AG08395 (cell line): ENCODE measurements at places on chromosomes 7 and 10.

GRCh38 chr10:60714233-60714632, 64.0 kb upstream of the CDK1 start:
- no peak for DNase-seq

GRCh38 chr7:132697003-132697402, 120.7 kb upstream of the PLXNA4 start:
- DNase-seq: no peak

GRCh38 chr10:71472466-71472865, 75.7 kb downstream of the CDH23 start:
- no peak for DNase-seq

- no peak for DNase-seq
Observed at GRCh38 chr7:64916-65341, 127.4 kb upstream of the FAM20C start.

GRCh38 chr7:128112018-128112780, 81.0 kb upstream of the LRRC4 start:
- DNase-seq: no peak

DNA sequence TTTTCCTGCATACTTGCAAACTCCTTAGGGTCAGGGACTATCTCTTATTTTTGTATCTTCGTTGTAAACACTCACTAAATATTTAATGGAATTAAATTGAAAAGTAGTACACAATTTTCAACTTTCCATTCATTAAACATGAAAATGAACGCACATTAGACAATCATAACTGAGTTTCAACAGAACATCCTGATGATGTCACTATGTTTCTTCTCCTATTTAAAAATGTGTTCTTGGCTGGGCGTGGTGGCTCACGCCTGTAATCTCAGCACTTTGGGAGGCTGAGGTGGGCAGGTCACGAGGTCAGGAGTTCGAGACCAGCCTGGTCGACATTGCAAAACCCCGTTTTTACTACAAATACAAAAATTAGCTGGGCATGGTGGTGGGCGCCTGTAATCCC, 14.1 kb upstream of the PURB start:
- DNase-seq: no peak

DNA sequence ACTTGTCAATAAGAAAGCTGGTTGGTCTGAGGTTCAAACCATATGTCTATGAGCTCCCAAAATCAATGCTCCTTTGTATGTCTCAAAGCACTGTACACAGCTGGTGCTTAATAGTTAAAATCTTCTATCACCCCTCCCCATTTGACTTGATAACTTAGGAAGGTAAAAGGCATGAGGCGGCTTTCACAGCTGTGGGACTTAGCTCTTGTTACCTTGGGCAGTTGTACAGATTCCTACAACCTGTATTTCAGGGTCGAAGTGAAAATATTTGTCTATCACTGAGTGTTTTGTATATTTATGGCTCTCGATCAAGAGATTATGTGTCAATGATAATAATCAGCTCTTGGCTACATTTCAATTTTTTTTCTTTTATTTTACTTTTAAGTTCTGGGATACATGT, 992 bp upstream of the KIFBP start:
- no peak for DNase-seq

DNA sequence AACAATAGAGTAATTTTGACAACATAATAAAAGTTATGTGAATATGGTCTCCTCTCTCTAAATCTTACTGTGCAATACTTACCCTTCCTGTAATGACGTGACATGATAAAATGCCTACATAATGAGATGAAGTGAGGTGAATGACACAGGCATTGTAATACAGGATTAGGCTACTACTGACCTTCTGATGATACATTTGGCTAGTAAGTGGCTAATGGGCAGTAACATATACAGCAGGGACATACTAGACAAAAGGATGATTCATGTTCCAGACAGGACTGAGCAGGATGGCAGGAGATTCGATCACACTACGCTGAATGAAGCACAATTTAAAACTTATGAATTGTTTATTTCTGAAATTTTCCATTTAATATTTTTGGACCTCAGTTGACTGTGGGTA, 4.7 kb downstream of the C10orf88 start:
- DNase-seq: no peak

- no peak for DNase-seq
Observed at GRCh38 chr7:106394526-106394925, 109.7 kb upstream of the NAMPT start.

GRCh38 chr10:35579726-35580422, 25.3 kb upstream of the GJD4 start:
- no peak for DNase-seq

GRCh38 chr10:48976196-48976595, 36.6 kb upstream of the LRRC18 start:
- peak; percentile 31 for DNase-seq

DNA sequence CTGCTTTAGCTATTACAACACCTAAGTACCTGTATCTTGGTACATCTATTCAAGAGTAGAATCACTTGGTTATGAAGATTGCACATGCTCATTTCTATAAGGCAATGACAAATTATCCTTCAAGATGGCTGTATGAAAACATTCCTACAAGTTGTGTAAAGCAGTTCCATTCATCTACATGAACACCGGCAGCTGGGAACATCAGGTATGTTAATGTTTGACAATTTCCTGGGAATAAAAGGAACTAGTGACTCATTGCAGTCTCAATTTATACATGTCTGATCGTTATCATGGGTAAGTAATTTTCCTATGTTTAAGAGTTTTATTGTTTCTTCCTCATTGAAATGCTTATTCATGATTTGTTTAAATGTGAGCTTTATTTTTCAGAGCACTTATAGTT, 203.2 kb upstream of the SEMA3E start:
- no peak for DNase-seq

DNA sequence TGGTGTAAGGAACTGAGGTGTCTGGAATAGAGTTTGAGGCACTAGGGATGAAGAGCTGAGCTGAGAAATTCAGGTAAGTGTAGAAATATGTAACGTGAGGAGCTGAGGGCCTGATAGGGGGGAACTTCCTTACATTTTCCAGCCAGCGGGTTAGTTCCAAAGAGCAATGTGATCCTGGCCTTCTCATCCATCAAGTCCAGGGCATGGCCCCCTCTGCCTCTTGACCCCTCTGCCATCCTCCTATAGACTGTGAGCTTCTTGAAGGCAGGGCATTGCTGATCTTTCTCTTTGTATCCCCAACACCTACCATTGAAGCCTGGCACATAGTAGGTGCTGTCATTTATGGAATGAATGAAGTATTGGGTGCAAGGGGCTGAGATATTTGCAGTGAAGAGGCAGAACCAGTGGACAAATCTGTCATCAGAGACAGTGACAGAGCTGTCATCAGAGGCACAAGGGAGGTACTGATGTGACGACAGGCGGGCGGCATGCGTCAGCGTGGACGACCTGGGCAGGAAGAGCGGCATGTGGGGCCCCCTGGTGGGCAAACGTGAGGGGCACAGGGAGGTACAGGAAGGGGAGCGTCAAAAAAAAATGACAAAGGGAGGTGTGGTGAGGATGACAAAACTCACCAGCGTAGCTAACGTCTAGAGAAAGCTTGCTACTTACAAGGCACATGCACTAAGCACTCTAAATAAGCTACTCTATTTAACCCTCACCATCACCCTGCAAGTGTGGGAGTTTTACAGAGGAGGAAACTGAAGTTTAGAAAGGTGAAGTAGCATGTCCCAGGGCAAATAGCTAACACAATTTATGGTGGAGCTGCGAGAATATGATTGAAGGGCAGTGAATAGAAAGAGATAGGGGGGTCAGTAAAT, 5.2 kb upstream of the CAMK2G start:
- DNase-seq: peak; percentile 80

- no peak for DNase-seq
Observed at GRCh38 chr10:104434601-104435000, 81.0 kb downstream of the CFAP58 start.

DNA sequence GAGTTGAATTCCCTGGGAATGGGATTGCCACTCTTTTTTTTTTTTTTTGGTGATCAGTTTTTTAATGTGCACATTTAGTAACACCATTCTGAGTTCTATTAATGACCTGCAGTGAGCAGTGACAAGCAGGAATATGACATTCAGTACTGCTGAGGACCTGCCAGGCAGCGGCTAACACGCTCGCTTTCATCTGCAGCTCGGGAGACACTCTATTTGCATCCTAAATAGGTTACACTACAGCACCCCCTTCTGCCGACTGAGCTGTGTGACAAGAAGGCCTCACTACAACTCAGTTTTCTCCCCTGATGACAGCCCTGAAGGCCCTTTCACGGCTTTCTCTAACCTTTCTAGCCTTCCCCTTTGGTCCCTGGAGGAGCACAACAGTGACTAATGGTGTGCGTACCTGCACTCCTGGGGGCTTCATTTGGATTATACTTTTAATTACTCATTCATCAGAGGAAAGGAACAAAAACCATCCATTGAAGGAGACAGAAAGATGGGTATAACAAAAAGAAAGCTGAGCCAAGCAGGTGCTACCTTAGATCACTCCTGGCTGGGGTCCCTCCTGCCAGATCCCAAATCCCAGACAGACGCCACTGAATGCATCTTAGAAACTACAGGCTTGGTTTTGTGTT, 872.4 kb downstream of the LRMDA start:
- DNase-seq: peak; percentile 80

DNA sequence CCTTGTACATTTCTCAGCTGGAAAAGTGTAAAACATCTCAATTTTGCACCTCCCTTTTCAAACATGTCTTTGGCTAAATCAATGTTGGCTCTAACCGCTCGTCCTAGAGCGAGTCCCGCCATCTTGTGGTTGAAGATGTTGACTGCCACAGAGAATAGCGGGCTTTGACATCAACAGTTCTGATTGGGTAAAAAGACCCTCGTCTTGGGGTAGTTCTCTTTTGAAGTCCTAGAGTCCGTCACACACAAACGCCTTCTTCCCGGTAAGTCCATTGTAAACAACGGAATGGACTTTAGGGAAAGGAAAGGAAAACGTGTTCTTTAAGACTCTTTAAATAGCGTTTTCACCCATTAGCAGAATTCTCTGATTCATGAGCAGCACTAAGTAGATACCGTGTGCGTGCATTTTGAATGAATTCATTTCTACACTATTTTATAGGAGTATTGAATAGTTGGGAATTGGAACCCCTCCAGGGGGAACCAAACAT, 452 bp upstream of the RPP30 start:
- DNase-seq: peak; percentile 59

GRCh38 chr7:92343714-92344113, 97.9 kb downstream of the ANKIB1 start:
- DNase-seq: no peak

- DNase-seq: peak; percentile 41
Observed at GRCh38 chr10:100148353-100149211, 37.2 kb downstream of the ERLIN1 start.

DNA sequence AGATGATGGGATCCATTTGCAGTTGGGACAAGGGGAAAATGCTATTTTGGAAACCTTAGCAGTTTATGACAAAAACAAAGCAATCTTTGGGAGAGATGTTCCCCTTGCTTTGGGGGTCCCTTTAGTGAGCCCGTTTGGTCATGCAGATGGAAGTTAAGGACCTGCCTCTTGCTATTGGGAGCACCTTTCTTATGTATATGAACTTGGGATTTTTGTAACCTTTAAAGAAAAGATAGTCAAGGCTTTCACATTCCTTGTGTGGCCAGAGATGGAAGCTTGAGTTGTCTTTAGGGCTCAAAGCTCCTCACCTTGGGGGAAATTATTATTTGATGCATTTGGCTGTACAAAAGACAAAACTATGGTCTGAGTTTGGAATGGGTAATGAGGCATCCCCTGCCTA, 179.0 kb upstream of the PLPP4 start:
- no peak for DNase-seq

DNA sequence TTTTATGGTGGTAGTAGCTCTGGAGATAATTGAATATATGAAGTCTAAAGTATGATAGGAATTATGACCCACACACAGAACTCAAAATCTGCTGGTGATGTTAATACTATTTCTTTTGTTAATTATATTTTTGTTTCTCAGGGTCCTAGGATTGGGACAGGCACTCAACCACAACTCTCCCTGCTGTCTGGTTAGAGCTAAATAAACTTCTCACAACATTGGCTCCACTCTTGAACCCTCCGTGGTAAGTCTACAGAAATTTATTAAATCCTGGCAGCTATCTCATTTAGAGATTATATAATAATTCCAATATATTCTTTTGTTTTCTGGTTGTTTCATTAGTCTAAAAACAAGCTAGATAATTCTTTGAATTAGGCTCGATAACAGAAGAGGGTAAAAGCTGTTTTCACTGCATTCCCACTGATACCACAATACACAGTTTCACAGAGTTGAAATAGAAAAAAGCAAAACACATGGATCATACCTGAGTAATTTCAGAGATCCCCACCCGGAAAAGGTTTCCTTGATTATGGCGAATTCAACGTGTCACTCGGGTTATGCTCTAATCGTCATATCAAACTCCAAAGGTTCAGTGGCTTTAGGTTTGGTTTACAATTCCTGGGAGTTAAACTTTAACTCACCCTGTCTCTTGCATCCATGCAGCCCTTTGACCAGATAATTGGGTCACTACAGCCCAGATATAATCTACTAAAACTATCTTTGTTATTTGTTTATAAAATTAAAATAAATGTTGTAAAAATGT, at the start of gene A1CF:
TSS of gene A1CF (minus strand) at position 531 of the 763 bp plus-strand sequence. CDS start 25,687 bp downstream, outside the sequence.
- DNase-seq: no peak

DNA sequence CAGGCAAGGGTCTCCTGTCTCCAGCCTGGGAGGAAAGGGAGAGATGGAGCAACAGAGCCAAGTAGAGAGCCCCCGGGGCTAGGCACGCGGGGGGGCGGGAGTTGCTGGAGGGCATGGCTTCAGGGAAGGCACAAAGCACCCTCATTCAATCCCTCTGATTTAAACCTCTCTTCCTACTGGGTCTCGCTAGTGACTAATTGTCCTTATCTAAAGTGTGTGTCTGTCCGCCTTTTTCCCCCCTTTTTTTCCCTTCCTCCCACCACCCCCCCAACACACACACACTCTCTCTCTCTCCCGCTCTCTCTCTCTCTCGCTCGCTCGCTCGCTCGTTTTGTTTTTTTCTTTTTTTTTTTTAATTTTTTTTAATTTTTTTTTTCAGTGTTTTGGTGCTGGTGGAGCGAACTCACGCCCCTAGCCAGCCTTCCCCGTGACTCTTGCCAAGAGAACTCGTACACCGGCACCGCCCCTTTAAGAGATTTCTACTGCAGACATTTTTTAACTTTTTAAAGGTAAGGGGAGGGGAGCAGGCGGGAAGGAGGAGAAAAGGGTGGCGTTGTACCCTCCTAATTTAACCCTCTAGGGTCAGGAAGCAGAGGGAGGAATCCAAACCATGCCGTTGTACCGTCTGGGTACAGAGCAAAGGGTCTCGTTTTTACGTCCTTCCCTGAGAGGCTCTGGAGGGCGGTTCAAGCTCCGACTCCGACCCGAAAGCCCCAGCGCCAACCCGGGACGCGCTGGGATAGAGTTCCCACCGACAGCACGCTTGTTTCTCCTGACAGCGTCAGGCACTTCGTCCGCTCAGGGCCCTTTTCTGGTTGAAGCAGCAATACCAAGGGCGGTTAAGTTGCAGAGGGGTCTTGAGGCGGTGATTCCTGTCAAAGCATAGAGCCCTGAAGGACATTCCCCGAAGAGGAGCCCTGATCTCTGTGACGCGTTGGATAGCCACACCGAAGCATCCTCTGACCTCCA, at the start of gene HPSE2:
TSS of gene HPSE2 (minus strand) at position 195 of the 969 bp plus-strand sequence.
- no peak for DNase-seq

GRCh38 chr10:17616403-17617030, 657 bp downstream of the HACD1 start:
- peak; percentile 83 for DNase-seq
